ENCODE measurements at places on chromosomes 7 and 10.

DNA sequence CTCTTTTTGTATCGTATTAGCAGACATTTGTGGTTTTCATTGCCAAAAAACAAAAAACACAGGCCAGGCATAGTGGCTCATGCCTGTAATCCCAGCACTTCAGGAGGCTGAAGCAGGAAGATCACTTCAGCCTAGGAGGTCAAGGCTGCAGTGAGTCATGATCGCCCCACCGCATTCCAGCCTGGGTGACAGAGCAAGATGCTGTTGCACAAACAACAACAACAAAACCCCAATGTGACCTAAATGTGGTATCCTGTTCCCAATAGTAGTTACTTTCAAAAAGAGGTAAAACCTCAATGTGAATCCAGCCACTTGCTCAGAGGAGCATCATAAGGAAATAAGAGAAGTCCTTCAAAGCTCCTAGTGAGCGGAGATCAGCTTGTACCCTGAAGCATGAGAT, 45.8 kb upstream of the SKAP2 start:
- no peak for DNase-seq

DNA sequence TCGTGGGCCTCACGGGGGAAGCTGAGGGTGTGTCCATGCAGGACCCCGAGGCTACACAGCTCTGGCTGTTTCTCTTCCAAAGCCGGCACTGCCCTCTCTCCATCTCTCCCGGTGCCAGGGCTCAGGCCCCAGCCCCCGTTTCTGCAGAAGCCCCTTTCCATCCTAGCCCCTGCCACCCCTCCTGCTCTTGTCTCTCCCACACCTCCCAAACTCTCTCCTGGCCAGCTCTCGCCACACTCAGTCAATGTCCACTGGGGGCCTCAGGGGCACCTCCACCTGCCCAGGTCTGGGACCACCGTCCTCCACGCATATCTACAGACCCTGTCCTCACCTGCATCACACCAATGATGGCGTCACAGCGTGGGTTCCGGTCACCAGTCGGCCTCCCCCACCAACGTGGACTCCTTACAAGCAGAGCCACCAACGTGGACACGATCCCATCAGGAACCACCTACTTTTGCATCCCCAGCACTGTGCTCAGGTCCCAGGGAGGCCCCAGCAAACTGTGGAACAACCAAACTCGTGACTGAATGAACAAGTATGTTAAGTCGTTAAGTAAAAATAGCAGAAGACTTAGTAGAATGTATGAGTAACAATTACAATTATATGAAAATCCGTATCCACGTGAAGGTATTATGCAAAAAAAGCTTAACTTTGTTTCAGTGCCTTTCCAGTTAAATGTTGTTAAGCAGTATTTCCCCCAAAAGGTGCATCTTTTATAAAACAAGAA, 38.4 kb downstream of the DIP2C start:
- no peak for DNase-seq

DNA sequence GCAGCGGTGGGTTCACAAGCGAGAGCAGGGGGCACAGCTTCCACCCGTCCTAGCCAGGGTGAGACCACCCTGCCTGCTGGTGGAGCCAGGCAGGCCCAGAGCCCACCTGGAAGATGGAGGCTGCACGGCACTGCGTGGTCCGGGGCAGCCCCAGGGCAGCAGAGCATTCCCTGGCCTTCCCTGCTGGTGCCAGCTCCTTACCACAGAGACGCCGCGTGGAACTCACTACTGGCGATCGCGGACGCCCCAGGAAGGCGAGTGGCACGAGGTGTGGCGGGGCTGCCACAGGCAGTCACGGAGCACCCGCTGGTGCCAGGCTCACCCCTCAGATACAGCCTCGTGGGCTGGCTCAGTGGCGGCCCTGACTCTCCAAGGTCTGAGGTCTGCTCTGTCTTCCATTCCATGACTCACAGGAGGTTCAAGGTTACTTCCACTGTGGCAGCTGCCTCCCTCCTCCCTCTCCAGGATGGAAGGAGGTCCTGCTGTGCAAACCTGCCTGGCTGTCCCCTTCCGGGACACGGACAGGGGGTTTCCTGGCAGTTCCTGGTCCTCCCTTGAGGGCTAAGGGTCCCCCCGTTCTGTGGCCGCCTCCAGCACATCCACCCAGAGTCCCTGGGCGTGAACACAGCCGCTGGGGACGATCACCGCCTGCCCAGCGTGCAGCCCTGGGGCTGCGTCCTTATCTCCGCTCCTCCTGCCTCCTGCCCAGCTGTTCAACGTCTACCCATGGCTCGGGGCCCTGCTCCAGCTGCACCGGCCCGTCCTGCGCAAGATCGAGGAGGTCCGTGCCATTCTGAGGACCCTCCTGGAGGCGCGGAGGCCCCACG, 3.1 kb downstream of the CYP2W1 start:
- no peak for DNase-seq

- peak; percentile 22 for DNase-seq
These were observed 10.4 kb upstream of the ZNF485 start for GRCh38 chr10:43595739-43596298.

- no peak for DNase-seq
These were observed 183.9 kb downstream of the ANK3 start for GRCh38 chr10:60205741-60206140.

- no peak for DNase-seq
These were observed 145.7 kb downstream of the ELAPOR2 start for GRCh38 chr7:86913709-86914108.

DNA sequence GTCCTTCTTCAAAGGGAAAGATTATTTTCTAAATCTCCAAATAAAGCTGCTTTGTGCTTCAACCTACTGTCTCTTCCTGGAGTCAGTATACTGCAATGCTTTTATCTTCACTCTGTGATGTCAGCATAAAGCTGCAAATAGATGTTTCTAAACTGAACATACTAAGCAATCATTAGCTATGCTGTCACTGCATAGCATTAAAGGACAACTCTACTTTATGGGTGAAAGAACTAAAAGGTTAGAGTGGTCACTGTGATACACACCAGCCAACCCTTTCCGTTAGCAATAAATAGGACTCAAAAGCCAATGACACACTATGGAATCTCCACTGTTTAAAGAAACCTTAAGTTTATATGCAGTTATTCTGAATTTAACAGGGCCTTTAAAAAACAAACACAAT, 1.8 kb downstream of the CCDC186 start:
- DNase-seq: no peak

DNA sequence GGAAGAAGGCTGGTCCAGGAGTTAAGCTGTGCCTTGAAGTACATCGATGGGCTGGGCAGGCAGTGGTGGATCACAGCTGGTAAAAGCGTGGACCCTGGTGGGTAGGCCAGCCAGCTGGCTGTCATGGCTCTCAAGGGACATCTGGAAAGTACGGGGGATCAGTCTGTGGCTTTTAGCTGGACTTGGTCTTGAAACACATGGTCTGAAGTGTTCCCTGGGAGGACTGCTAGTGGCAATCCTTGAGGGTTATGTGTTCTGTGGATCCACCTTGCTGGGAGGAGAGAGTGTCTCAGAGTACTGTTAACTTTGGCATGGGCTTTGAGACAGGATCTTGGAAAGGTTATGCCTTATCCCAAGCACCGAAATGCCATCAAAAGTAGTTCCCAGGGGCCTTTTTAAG, 754.3 kb downstream of the SUGCT start:
- no peak for DNase-seq

GRCh38 chr7:135386181-135386580, 123.7 kb downstream of the CNOT4 start:
- DNase-seq: no peak

- no peak for DNase-seq
These were observed 142.3 kb downstream of the ARHGAP22 start for GRCh38 chr10:48462482-48463020.

DNA sequence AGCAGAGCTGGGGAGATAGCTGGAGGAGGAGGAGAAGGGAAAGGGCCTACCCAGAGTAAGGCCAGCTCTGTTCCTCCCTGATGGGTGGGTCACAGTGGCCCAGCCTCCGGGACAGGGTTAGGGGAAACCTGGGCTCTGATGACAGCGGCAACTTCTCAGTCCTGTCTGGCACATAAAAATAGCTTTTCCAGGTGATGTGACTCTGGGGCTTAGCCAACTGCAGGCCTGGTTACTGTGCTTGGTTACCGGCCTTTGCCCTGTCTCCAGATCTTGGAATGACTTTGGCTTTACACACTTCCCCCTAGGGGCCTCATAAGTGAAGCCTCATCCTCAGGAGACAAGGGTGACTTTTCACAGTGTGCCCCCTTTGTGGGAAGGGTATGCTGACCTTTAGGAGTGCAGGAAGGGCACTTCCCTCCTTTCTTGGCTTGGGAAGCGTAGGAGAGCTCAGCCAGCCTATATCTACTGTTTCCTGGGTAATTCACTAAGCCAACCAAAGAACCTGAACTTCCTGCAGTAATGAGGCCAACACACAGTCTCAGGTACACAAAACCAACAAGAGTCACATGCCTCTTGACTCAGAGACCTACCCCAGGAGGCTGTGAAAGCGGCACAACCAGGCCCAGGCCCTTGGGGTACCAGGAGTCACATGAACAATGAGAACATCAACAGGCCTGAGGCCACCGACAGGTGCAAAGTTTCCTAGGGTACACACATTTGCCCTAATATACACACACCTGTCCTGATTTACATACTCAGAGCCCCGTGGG, 11.7 kb upstream of the HILPDA start:
- DNase-seq: no peak

All from Kasumi-1 (cell line).